ENCODE measurements at places on chromosomes 13 and 19. TPM values are rescaled to one million over a fixed set of nuclear protein-coding genes. Genes with fewer than 3 reads are reported as not detected.

Gene ZNF30
- total RNA-seq: 3.5 TPM

Gene CGB5
- total RNA-seq: not detected

Gene WASF3
- total RNA-seq: 2.5 TPM

Gene SRRM5
- 0.33 TPM for total RNA-seq

Gene SBK3
- total RNA-seq: 0.39 TPM

Gene SCAF1
- 33.2 TPM for total RNA-seq

Gene ZNF607
- 1.4 TPM for total RNA-seq

Gene UGGT2
- 16.6 TPM for total RNA-seq

Gene PSG1
- 1.1 TPM for total RNA-seq

Gene ENOX1
- total RNA-seq: not detected

Gene AMH
- total RNA-seq: not detected

Gene ZNF665
- total RNA-seq: 6.7 TPM

Gene AKT1S1
- 26.5 TPM for total RNA-seq

Gene HNRNPUL1
- 141 TPM for total RNA-seq

Gene DBP
- total RNA-seq: 1.8 TPM

Gene CBLC
- total RNA-seq: not detected

Gene ZNF71
- total RNA-seq: 14.7 TPM
